NCI-H2227 treated with DMSO at 0.1 percent for 48 hours (cell line): ENCODE measurements at places on chromosomes 11 and 22.

- no peak for DNase-seq
Observed at GRCh38 chr11:123494195-123495050, 64.4 kb downstream of the GRAMD1B start.

GRCh38 chr11:19713196-19714021 is 772 bp downstream of the NAV2 start:
- DNase-seq: no peak

DNA sequence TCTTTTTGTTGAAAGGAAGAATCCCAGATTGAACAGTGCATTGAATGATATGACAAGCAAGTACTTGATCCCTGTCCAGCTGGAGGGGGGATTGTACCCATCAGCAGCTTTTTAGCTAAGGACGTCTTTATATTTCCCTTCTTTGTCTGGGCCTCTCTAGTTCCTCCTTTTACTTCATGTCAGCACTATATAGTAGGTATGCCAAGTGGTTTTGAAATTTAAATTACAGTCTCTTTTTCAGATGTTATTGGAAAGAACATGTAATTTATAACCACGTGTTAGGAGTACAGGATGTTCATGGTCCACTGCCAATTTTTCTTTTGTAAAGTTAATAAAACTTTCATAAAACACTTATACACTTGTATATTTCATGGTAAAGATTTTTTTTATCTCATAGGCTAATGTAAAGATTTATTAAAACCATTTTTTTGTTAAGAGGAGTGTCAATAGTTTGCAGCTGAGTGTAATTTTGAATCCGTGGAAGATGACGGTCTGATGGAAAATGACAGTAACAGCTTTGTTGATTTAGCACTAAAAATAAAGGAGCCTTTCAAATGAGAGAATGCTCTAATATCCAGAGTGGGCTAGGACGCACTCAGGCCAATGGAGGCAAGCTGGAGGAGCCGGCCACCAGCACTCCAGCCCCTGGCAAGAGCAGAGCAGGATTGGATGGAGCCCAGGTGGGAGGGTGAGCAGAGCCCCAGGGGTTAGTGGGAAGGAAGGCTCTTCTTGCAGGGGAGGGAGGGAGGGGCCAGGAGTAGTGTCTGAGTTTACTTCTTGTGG is 488.3 kb downstream of the INSC start:
- peak; percentile 78 for DNase-seq

DNA sequence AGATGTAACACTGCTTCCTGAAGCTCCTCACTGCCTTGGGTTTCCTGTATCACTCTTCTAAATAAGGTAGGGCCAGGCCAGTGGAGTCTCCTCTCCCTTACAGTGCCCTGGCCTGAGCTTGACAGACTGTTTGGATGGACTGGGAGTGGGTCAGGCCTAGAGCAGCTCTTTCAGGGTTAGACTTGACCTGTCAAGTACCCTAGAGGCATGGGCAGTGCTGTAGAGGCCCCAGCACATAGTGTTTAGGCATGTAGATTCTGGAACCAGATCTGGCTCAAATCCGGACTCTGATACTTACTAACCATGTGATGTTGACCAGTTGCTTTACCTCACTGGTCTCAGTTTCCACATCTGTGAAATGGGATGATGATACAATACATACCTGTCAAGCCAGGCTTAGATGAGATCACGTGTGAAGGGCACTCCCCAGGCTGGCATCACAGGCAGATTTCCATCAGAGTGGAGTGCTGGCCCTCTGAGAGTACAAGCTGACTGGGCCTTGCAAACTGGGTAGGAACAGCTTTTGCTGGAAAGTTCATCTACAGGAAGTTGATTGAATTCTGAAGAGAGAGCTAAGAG is 1.4 kb upstream of the MICAL2 start:
- no peak for DNase-seq

DNA sequence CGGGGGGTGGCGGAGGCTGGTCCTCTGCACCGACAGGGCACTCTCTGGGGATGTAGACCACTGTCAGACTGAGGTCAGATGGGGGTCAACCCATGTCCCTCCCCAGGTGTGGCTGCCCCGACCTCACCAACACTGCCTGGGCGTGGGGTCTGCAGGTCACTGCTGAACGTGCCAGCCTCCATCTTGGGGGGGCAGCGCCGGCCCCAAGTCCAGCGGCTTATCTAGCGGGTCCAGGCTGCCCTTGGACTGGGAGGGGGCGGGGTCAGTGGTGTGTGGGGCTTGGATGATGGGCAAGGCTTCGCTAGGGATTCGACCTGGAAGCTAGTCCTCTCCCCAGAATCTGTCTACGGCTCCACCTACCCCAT is 178.2 kb downstream of the IGLL1 start:
- DNase-seq: no peak

DNA sequence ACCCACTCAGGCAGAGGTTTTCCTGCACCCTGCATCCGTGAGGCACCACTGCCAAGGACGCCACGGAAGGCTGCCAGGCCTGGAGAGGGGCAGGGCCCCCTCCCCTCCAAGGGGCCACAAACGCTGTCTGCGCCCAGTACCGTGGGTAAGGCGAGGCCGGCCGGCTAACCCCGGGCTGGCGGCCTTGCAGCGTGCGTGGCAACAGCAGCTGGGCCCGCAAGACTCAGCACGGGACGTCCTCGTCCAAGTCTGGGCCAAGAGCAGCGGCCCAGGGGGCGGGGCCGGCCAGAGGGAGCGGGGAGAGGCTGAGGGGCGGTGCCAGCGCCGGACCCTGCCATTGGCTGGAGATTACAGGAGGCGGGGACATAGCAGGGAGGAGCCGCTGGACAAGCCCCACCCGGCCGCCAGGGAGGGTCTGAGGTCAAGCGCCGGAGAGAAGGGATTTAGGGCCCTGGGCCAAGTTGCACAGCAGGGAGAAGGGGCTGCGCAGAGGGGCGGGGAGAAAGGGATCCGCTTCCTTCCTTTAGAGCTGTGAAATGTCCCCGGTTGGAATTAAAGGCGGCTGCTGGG is 16.0 kb downstream of the SLC43A1 start:
- DNase-seq: peak; percentile 45

DNA sequence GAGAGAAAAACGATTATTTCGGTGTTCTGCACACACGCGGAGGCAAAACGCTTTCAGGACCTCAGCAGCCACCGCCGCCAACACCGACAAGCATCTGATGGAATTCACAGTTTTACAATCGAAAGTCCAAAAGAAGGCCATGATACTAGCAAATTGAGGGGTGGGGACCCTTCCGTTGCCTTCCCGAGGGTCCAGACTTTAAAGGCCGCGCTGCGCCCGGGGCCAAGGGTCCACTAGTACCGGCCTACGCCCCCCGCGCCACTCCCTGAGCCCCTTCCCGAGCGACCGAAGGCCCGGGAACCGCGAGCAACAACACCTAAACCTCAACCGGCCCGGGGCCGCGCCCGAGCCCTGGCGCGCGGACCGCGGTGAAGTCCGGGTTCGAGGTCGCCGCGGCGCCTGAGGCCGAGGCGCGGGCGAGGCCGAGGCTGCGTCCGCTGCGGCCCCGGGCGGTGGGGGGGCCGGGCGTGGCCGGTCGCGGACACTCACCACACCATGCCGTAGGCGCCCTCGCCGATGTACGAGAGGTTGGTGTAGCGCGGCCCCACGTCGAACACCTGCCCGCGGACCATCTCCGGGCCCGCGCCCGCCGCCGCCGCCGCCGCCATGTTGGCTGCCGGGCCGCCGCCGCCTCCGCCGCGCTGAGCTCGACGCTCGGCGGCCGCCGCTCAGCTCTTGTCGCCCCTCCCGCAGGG is 465 bp downstream of the MAPK1 start:
- peak; percentile 51 for DNase-seq

DNA sequence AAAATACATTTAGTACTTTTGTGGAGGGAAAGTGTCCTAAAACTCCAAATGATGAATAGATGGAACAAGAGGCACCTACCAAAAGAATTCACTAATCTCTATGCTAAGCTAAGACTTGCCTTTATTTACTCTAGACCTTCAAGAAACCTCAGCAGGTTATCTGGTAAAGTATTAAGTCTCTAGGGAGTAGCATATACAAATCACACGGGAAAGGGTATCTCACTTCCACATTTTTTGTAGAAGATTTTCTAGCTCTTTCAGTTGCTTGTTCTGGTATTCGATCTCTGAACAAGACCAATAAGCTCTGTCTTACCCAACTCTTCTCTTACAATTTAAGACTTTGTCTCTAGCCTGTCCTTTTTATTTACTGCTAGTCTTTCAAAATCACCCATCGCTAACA is 18.1 kb upstream of the CADM1 start:
- no peak for DNase-seq

DNA sequence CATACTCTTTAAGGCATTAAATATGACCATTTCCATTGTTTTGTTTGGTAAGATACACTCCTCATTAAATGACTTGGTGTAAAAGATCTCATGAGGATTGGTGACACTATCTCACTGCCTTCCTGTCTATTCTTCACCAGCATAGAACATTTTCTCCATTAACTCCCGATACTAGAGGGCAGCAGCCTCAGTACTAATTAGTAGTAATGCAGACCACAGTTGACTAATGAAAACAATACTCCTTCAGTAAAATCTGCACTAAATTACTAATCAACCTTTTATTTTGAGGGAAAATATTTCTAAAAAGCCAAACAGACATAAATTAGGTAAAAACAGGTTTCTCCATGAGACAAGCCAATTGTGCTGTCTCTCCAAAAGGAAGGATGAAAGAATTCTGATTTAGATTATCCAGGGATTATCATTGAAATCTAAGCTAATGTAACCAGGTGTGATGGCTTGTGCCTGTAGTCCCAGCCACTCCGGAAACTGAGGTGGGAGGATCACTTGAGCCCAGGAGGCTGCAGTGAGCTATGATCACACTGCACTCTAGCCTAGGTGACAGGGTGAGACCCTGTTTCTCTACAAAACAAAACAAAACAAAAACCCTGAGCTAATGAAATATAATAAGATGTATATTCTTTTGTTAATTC is 9.4 kb downstream of the PGM2L1 start:
- DNase-seq: peak; percentile 43

GRCh38 chr22:46941968-46942798 is 179.7 kb downstream of the TBC1D22A start:
- DNase-seq: no peak

GRCh38 chr22:36223504-36223903 is 15.8 kb downstream of the APOL2 start:
- DNase-seq: no peak

DNA sequence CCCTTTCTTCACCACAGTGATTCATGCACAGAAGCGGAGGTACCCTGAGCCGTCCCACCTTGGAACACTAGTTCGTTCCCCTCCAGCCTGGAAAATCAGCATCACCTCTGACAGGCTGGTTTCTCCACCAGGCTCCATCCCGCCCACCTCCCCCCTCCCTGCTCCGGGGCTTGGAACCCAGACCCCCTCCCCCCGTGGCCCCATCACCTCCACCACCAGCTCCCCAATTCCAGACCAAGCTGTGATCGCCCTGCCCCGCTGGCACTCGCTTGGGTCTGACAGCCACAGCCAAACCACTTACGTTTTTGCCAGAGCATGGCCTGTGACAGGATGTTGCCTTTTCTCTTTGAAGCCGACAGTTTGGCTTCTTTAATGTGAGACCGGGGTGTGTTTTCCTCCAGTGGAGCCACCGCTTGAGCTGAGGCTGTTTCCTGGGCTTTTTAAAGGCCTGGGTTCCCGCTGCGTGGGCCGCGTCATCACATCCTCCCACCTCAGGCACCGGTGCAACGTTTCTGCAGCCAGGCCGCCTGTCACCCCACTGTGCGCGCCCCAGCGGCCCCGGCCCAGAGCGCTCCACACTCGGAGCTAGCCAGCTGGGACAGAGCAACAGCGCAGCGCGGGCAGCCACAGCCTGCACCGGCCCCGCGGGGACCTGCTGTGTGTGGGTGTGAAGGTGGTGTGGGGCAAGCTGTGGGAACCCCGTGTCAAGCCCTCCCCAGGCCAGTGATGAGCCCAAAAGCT is at the start of gene POU2AF1:
Gene POU2AF1 (minus strand): TSS at position 415 of the 741 bp plus-strand sequence. CDS start 98 bp downstream, at position 317.
- no peak for DNase-seq

DNA sequence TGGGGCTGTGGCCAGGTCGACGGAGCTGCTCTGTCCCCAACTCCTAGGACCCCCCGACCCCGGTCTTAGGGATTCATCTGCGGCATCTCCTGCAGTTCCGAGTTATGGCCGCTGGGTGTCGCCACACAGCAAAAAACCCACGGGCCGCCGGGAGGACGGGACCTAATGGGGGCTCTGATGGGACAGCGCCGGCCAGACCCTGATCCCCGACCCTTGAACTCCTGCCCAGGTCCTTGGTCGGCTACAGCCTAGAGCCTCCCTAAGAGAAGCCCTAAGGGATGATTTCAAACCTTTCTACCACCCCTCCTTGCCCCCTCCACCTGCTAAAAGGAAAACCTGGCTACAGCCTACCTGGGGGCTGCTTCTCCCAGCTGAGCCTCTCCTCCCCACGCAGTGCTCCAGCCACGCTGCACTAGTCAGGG is 30.8 kb upstream of the LRRC10B start:
- peak; percentile 12 for DNase-seq

- DNase-seq: no peak
Observed at GRCh38 chr22:33242078-33242477, 183.9 kb upstream of the SYN3 start.

DNA sequence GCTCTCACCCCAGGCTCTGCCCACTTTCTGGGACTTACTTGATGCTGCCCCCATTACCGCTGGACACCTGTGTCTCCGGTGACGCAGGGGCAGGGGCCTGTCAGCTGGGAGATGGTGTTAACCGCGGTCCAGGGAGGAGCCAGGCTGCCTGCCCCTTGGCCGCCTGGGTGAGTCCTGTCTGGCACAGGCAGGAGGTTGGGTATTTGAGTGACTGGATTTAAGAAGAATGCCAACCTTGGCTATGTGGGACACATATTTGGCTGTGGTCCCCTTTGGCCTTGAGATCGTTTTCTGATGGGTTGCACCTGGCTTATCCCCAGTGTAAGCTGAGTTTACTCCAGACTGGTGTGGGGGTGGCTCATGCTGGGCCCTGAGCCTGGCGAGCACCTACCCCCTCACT is 2.5 kb downstream of the MUC6 start:
- no peak for DNase-seq

DNA sequence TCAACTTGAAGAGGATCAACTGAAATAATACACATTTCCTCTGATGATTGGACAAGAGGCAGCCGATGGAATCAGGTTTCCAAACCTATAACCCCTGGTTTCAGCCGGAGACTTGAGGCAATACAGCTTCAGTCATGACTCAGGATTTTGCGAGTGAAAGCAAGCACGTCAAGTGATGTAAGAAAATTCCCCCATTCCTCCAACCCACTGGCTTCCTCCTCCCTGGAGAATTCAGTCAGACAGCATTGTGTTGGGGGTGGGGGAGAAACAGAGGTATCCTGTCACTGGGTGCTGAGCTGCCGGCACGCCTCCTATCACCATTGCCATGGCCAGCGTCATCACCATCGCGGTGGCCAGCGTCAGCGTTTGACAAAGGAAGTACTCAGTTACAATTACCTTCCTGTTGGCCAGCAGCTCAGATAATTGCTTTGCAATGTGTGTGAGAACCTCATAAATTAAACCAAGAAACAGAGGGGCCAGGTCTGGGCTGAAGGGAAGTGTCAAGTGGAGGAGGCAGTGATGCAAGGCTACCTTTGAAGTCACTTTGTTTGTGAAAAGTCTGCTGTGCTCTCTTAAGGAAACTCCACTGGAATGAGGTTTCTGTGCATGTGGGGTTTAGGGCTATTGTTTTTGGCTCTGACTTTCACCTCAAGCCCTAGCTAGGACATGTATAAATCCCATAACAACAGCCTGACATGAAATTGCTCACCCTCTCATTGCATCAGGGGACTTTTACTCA is 50.2 kb downstream of the LIF start:
- peak; percentile 51 for DNase-seq

- no peak for DNase-seq
Observed at GRCh38 chr22:37843741-37844089, 419 bp downstream of the ANKRD54 start.
